ENCODE measurements at places on chromosomes 5 and 9. TPM values are rescaled to one million over a fixed set of nuclear protein-coding genes. Genes with fewer than 3 reads are reported as not detected.

SLC34A1 gene
- total RNA-seq, result not detected

RGS3 gene
- 75.6 TPM for total RNA-seq

GRCh38 chr9:115690786-115691496, 462.6 kb upstream of the PAPPA start:
- H3K4me1 ChIP-seq, result no peaks in the 10 kb centered on the region
- no peaks in the 10 kb centered on the region for H3K27me3 ChIP-seq
- no peak for DNase-seq
- H3K36me3 ChIP-seq, result no peaks in the 10 kb centered on the region
- H3K4me3 ChIP-seq, result no peak overlapping the region

DNA sequence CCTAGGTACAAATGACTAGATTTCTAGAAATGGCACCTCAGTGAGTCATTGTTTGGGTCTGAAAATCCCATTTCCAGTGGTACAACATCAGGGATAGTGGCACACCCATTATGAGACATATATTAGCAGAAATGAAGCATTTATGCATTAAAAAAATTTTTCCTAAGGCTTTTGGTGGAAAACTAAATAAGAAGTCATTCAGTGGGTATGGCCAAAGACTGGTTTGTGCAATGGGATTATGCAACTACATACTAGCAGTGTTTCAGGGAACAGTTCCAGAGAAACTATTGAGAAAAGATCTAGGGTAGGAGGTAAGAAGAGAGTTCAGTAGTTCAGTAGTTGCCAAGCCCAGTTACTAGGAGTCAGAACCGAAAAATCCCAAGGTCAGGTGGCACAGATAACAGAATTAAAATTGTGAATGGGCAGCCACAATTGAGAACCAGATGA, 106.5 kb upstream of the HAPLN1 start:
- DNase-seq, result no peak
- no peak overlapping the region for H3K27ac ChIP-seq
- H3K4me1 ChIP-seq, result no peaks in the 10 kb centered on the region
- H3K4me3 ChIP-seq, result no peak overlapping the region
- H3K27me3 ChIP-seq, result no peaks in the 10 kb centered on the region

TLR4 gene
- total RNA-seq, result 28.0 TPM

PCDHB8 gene
- total RNA-seq, result 0.26 TPM

DNA sequence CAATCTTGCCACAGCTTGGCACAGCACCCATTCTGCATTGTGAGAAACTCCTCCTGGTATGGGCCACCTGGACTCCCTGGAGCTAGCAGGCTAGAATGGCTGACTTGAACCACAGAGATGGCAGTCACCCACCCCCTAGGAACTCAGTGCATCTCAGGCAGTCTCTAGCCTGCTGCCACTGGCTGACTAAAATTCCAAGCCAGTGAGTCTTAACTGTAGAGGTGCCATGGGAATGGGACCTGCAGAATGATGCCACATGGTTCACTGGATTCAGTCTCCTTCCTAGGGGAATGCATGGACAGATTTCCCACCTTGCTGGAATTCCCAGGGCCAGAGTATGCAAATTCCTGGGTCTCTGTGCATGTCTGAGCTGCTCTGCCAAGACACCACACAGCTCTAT, 382.9 kb downstream of the MAN2A1 start:
- no peak overlapping the region for H3K4me3 ChIP-seq
- no peaks in the 10 kb centered on the region for H3K27me3 ChIP-seq
- H3K4me1 ChIP-seq, result no peaks in the 10 kb centered on the region
- no peaks in the 10 kb centered on the region for H3K36me3 ChIP-seq

EGFL7 gene
- total RNA-seq, result 1,791 TPM

- no peaks in the 10 kb centered on the region for H3K27me3 ChIP-seq
- no peaks in the 10 kb centered on the region for H3K36me3 ChIP-seq
- no peak overlapping the region for H3K4me3 ChIP-seq
- H3K27ac ChIP-seq, result no peak overlapping the region
- no peak for DNase-seq
Measured at GRCh38 chr5:84285641-84286637, 98.7 kb downstream of the EDIL3 start.
